ENCODE measurements at places on chromosomes 12 and 14.

DNA sequence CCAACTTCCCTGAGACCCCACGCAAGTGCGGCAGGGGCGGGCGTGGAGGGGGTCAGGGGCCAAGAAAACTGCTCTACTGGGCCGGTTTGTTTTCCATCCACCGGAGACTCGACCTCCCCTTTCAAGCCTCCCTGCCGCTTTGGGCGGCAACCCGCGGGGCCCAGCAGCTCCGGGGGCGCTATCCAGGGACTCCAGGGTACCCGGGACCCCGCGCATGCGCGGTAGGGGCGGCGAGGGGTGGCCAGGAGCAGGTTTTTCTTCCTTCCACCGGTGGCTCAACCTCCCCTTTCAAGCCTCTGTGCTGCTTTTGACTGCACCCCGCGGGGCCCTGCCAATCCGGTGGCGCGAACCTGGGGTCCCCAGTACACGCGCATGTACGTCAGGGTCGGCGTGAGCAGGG, 323.5 kb downstream of the ALG10 start:
- DNase-seq, result no peak

- DNase-seq, result no peak
These were observed 19.7 kb downstream of the FGD4 start for GRCh38 chr12:32418903-32419519.

DNA sequence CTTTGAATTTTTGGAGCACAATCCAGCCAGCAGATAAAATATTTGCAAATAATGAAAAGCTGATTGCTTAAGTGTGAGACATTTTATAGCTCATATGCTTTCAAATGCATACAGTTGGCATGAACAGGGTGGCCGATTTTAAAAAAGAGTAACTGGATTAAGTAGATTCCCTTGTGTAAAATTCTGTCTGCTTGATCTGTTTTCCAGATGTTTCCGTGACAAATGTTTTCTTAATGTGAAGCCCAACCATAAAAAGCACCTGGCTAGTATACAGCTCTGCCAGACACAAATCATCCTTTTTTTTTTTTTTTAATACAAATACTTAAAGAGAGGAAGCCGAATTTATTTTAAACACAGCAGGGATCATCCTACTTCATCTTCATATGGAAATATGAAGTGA, 440.7 kb downstream of the CCER1 start:
- DNase-seq, result no peak

DNA sequence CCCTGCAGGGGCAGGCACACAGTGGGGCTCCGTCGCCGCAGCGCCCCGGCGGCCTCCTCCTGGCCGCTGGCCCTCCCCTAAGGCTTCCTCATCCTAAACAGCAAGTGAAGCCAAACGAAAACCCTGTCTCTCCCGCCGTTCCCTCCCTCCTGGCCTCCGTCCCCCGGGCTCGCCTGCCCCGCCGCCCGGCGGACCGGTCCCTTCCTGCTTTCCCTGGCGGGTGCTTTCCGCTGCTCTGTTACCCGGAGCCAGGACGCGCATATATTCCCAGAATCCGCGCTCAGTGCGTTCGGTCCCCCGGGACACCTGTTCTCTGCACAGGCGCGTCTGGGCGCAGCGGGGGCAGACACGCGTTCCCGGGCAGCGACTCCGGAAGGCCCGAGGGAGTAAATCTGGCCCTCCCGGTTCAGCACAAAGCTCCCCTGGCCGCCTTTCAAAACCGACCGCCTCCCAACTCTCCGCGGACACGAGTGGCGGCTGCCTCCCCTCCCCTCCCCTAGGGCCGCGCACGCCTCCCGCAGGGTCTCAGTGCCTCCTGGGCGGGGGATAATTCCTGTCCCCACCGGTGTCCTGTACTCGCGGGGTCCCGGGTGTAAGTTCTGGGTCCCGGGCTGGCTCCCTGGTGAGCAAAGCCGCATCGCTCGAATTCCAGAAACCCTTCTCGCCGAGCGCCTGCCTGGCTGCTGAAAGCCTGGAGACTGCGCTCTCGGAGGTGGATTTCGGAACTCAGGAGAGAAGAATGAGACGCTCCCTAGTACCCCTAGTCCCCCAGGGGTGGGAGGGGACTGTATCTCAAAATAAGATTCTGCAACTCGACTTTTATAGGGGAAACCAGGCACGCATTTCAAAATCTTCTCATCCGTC, 21.4 kb upstream of the CEP170B start:
- no peak for DNase-seq

- no peak for DNase-seq
These were observed 264.3 kb upstream of the FOXN3 start for GRCh38 chr14:89681086-89682018.

- DNase-seq, result no peak
These were observed 1.1 kb upstream of the RFX4 start for GRCh38 chr12:106581543-106582248.

DNA sequence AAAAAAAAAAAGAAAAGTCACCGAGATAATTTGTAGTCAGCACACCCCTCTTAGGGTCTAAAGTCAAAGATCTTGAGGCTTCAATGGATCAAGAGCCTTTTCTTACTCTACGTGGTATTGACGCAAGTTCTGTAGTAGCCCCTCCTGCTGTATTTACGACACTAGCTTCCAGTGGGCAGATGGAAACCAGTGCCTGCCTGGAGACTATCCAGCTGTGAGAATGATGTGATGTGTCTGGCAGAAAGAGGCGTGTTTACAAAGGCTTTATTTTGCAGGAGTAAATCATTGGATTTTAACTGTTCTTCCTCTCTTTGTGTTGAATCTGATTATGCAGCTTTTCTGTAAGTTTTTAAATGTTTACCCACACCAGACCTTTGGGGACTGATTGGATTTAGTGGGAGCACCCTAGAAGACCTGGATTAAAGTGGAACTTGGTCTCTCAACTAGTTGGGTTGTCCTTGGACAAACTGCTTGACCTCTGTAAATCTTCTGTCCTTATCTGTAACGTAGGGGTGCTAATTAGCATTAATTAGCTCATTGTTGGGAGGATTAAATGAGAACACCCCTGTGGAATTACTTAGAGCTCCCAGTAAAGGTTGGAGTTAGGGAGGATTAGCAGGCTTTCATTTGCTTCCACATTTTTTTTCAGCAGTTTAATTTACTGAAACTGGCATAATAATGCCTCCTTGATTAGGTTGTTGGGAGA, 72.4 kb downstream of the RASSF3 start:
- DNase-seq, result no peak

DNA sequence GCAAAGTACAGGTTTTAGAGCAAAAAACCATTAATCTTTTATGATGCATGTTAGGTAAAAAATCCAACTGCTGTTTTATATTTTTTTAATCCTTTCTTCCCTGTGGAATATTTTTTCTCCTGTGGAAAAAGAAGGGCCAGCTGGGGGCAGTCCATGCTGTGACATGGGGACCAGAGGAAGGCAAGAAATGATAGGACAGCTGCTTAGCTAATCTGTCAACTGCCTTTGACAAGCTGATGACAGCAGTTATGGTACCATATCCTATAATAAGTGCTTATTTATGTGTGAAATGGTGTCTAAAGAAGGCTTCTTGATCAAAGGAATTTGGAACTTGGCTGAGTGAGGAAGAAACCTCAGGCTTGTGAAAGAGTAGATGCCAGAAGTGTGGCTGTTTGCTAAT, 452.4 kb upstream of the NOVA1 start:
- DNase-seq, result no peak

DNA sequence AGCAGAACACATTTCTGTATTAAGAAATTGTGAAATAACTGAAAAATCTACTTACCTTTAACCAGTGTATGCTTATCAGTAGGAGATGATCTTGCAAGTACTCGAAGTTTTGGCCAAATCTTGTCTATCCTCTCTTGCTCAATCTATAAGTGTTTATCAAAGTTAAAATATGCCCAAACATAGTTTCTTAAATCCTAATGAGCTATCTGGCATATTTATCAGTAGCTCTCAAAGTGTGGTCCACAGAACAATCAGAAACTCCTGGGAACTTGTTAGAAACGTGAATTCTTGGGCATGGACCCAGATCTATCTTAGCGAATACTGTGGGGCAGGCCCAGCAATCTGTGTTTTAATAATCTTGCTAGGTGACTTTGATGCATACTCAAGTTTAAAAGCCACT, 84.5 kb upstream of the POC1B start:
- no peak for DNase-seq

DNA sequence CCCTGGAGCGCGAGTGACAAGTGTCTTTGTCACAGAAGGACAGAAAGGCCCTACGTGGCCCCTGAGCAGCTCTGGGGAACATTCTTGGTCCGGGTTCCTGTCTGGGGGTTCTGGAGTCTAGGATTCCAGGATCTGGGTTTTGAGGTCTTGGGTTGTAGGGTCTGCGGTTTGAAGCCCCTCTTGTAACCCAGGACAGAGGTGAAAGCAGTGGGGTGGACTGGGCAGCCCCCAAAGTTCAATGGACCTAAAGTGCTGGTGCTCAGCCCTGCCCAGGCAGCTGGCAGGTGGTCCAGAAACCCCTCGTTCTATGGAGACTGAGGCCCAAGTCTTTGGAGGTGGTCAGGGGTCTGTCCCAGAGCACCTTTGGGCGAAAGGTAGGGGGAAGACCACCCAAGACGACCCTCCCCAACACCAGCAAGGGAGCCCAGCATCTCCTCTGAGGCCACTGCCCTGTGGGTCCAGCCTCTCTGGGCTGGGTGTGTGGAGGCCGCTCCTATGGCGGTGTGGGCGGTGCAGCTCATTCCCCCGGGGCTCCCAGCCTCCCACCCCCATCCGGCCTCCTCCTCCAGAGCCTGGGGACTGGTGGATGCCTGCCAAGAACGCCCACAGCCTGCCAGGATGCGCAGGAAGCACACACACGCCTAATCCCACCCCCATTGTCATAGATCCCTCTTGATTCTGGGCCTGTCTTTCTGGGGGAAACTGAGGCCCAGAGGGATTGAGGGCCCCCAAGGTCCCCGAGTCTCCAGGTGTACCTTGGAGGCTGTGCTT, 30.2 kb upstream of the ANKRD9 start:
- no peak for DNase-seq

DNA sequence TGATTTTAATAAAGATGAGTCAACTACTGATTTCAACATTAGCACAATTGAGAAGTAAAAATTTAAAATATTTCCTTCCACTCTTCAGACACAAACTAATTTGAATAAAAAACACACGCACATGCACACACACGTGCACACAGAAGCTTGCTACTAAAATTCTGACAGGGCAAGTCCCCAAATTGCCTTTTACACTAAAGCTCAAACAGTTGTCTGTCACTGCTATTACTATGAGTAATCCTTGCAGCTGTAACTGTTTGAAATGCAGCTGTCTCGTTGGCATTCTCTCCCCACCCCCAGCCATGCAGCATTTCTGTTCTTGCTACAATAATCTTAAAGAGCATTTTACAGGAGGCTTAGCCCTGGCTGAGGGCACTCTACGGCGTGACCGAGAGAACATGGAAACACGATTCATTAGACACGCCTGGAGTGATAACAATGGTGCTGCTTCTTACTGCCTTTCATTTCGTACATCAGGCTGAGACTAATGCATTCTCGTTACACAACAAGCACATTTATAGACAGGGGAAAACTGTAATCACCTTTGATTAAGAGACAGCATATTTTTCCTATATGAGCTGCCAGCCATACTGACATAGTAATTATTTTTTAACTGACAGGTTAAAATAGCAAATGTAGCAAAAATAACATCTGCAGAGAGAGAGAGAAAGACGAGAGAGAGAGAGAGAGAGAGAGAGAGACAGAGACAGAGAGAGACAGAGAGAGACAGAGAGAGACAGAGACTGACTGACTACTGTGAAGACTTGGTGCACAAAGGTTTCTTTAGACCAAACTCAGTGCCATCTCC, 153.8 kb downstream of the MED13L start:
- DNase-seq, result no peak

DNA sequence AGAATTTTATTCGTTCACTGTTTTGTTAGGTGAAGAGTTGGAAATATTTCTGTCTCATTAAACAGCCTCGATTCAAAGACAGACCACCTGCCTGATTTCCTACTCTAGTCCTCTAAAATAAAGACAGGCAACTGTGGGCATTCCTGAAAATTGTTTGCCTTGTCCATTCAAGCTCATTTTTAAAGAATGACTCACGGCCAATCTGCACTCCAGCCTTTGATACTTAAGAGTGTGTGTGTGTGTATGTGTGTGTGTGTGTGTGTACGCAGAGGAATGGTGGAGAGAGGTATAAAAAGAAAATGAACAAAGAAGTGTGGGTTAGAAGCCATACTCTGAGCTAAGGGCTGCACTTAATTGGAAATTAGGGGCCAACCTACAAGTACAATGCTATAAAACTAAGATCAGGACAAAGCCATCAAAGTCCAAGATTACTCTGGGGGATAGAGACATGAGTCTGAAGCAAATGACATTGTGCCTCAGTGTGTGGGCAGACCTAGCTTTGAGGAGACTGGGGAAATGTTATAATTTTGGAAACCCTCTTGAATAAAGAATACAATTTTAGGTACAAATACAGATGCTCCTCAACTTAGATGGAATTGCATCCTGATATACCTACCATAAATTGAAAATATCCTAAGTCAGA, 45.6 kb upstream of the SOCS2 start:
- no peak for DNase-seq

DNA sequence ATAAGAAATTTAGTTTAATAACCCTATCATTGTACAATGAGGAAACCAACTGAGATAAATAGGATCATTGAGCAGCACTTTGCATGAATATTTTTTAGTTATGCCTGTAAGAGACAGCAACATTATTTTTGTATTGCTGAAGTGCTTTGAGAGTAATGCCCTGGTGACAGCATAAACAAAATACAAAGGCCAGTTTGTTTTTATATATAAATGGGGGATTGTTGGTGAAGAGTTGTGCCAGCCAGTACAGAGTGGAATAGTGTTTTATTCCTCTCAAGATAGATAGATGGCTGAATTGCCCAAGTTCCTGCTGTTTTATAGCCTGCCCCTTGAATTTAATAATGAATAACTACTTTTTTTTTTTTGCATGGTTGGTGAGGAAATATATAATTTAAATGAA, 101.8 kb downstream of the CNTN1 start:
- DNase-seq, result no peak

DNA sequence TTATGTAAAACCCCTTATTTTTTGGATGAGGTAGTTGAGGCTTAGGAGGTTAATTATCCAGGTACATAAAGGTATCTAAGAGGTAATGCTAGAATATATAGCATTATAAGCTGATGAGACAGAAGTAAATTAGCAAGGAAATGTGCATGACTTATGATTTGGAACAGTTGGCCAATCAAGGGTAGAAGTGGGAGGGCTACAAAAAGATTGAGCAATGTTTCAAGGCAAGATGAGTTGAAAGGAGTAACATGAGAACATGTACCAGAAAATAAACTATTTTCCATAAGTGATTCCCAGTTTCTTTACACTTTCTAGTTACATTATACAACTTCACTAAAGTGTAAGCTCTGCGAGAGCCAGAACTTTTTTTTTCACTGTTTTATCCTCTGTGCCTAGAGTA, 290.9 kb downstream of the LRIG3 start:
- DNase-seq, result no peak

GRCh38 chr12:130169256-130169655, 7.0 kb downstream of the FZD10 start:
- no peak for DNase-seq

- DNase-seq, result no peak
These were observed 63.2 kb downstream of the PTCSC3 start for GRCh38 chr14:36113341-36113740.

DNA sequence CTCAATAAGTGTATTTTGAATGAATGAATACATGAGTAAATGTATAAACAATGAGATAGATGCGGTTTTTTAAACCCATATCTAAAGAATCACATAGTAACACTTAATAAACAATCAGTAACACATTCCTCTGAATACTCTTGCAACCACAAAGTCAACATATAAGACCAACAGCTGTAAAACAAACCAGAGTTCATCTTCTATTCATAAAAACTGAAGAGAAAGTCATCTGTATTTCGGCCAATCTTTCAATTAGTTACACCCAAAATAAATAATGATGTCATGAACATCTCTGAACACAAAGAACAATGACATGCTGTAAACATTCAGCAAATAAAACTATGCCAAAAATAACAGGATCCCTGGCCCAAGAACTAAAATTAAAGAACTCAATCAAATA, 47.2 kb downstream of the ARMH4 start:
- DNase-seq, result no peak
